Kidney epithelial cell (primary cell): ENCODE measurements at places on chromosomes 13 and 19.

DNA sequence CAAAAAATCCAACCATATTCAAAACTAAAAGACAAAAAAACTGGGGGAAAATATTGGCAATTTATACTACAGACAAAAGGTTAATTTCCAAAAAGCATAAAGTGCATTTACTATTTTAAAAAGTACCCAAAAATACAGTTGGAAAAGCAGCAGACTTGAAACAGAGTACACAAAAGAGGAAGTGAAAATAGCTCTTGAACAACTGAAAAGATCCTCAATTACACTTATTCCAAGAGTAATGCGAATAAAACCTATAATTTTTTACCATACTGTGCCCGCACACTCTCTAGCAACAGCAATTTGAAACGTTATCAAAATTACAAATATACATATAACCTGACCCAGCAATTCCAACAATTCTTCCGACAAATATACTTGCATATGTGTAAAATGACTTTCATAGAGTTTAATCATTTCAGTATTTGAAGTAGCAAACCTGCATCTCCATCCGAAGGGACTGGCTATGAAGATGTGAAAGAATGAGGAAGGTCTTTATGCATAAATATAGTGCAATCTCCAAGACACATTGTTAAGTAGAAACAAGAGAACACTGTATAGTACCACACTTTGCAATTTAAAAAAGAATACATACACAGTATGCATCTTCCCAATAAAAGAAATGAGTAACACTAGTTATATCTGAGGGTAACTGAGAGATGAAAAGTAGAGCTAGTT, 25.4 kb downstream of the ALG5 start:
- no peak for DNase-seq

DNA sequence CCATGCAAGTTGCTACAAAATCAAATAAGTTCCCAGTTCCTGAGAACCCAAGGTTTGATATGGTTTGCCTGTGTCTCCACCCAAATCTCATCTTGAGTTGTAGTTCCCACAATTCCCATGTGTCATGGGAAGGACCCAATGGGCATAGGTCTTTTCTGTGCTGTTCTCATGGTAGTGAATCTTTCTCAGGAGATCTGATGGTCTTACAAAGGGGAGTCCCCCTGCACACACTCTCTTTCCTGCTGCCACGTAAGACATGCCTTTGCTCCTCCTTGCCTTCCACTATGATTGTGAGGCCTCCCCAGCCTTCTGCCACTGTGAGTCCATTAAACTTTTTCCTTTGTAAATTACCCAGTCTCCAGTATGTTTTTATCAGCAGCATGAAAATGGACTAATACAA, 28.5 kb upstream of the TSHZ3 start:
- DNase-seq = no peak

DNA sequence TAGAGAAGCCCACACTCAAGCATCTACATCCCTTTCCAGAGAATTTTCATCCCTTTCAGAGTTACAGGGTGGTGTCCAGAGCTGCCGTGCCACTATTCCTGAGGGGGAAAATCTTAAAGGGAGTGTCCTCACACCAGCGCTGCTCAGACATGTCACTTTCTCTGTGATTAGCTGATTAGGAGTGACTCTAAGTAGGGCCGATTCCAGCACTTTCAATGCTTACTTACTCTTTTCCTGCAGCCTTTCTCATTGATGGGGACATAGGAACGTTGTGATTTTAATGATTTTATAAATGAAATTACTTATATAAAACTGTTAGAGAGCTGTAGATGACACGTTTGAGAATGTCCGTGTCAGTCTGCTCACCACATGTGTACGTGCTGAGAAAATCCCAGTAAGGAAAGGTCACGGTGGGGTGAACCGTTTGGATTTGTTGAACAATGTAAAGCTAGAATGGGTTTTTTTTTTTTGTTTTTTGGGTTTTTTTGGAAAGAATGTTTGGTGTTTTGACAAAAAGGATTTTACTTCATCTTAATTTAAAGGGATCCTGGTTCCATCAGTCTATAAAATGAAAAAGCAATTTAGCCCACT, 56.6 kb upstream of the SPATA13 start:
- DNase-seq = no peak

DNA sequence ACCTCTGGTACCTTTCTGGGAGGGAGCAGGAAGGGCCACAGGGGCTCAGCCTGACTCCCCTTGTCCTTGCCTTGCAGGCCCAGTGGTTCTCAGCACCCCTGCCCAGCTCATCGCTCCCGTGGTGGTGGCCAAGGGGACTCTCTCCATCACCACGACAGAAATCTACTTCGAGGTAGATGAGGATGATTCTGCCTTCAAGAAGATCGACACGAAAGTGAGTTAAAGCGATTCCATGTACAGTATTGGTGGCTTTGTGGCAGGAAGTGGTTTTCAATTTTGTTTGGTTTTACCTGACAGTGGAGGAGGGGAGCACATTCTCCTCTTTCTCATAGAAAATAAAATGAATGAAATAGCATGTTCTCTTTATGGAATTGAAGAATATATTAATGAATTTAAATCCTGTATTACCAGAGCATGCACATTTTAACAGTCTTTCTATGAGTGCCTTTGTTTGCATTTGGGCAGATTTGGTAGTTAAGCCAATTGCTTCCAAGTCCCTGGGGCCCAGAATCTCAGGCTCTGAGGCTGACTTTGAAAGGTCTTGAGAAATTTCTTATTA, 4.1 kb downstream of the MAB21L1 start:
- DNase-seq = no peak

DNA sequence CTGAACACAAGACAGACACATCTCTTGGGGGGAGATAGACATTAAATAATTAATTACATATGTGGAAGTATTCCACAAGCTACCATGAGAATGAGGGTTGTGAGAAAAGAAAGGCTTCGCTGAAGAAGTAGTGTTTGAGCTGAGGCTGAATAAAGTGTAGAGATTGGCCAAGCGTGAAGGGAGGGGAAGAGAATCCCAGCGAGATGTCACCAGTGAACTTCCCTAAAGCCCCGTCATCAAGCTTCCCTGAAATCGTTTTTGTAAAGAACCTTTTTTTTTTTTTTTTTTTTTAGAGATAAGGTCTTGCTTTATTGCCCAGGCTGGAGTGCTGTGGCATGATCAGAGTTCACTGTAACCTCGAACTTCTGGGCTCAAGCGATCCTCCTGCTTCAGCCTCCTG, 235.2 kb downstream of the KCNRG start:
- DNase-seq = no peak

DNA sequence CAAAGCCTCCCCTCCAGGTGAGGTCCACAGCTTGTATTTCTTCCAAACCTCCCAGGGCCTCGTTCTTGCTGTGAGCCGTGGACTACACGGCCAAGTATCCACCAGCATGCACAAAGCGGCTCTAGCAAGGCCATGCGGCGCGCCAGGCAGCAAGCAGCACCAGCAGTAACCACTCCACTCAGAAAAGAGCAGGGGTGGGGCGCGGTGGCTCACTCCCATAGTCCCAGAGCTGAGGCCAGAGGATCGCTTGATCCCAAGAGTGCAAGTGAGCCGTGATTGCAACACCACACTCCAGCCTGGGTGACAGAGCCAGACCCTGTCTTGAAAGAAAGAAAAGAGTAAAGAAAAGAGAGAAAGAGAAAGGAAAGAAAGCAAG, 4.7 kb downstream of the CCDC8 start:
- no peak for DNase-seq
